ENCODE measurements at places on chromosomes 6 and 20.

DNA sequence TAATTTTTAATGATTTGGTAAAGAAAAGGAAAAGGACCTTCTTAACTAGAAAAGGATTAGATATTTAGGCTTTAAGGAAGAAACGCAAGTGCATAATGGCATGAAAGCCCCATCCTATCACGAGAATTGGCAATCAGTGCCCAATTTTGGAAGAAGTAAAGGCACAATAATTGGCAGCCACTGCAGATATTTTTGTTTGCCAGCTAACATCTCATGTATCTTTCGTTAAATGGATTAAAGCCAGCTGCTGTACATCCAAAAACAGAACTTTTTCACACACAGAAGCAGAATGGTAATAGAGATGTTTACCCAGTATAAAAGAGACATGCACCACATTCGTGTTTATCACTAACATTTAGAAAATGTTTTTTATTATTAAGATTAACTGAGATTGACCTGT, 180.3 kb downstream of the C6orf118 start:
- no peak for DNase-seq

- DNase-seq = no peak
These were observed 18.5 kb downstream of the RPP21 start for GRCh38 chr6:30363459-30363858.

DNA sequence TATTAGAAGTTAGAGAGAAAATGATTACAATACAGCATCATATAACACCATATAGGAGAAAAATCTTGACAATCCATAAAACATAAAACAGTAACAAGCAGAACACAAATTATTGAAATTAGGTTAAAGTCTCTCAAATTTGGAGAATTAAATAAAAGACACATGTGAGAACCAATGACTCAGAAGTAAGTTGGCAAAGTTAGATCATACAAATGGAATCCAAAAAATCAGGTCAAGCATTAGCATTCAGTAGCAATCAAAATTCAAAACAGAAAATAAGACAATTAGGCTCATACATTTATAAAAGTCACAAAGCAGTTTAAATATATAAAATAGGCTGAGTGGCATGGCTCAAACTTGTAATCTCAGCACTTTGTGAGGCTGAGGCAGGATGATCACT, 775.6 kb downstream of the PHF3 start:
- no peak for DNase-seq

GRCh38 chr6:93580446-93580845, 161.1 kb upstream of the EPHA7 start:
- no peak for DNase-seq

DNA sequence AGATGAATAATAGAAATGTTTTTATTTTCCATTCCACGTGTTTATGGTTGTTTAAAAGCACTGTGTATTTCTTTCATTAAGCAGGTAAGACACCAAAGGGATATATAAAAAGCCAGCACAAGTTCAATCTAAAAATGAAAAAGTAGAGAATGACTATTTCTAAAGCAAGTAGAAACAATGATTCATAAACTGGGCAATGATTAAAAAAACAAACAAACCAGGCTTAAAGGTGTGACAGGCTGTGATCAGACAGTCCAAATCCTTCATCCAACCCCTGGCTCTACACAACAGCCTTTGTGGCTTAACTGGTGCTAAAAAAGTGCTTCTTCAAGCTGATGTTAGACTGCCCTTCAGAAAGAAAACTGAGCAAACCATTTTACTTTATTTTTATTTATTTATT, 45.7 kb upstream of the TSHZ2 start:
- no peak for DNase-seq
